Activated T-helper 9 cell treated with anti-CD3 and anti-CD28 coated beads, Interleukin-2, amount 50 U/mL, for 16 hours (primary cell): ENCODE measurements at places on chromosomes 7 and 10.

GRCh38 chr7:40525764-40526163 is 391.0 kb downstream of the SUGCT start:
- no peak for DNase-seq

- no peak for DNase-seq
These were observed 45.8 kb upstream of the GLCCI1 start for GRCh38 chr7:7922684-7923385.

DNA sequence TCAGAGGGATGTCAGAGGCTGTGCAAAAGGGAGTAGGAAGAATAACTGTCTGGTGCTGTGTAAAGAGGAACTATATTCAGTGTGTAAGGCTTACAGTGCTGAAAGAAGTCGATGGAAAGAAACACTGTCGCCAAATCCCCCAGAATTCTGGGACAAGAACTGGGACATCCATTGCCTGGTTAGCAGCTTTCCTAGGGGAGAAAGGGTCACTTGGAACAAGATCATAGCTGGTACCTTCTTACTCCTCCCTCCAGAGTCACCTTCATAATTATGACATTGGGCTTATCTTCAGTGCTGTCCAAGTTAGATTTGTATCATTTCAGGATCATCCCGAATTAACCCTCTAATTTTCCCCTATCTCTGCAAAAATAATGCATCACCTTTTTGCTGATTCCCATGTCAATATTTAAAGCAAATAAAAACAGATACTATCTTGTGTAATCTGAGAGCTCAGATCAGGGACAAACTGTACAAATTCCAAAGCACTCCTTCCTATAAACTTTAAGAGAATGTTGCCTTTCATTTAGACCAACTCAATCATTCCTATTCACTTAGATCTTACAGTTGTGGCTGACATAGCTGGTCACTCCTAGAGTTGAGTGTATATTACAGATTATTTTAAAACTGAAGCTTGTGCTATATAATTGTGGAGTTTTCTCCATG is 96.5 kb downstream of the DNAH11 start:
- DNase-seq: no peak

GRCh38 chr10:42979721-42980467 is 97.0 kb upstream of the RET start:
- no peak for DNase-seq

DNA sequence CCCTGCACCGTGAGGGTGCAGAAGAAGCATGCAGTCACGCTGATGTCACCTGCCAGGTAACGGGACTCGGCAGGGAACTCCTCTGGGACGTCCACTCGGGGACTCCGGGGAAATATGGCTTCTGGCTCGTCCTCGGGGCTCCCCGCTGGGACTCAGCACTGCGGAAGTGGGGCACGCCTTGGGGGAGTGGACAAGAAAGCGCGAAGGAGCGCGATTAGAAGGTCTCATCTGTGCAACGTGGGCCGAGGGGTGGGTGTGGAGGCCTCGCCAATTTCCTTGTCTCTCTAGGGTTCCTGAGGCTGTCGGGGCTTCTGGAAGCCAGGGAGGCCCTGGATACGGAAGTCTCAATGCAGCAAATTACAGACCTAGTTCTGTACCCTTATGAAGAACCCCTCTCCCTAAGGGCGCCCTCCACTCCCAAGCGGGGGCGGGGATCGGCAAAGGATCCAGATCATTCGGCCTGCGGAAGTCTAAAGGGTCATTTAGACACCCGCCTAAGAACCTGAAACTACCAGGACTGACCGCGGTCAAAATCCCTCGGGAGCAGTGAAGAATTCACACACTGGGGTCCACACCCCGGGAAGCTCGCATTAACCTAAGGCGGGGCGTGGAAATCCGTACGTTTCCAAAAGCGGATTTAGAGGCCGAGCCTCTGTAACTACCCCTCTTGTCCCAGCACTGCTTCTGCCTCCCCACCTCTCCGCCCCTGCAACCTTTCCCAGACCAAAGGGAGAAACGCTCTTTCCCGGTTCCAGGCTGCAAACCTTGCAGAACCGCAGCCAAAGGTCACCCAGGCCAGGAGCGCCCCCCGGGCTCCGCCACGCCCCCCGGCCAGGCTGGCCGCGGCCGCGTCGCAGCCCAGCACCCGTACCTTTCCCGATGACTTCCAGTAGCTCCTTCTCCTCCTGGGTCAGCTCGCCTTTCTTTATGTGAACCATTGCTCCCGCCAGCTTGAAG is 640 bp downstream of the ANKMY2 start:
- peak; percentile 41 for DNase-seq

GRCh38 chr10:79923145-79923544 is 25.8 kb downstream of the SFTPD start:
- no peak for DNase-seq

DNA sequence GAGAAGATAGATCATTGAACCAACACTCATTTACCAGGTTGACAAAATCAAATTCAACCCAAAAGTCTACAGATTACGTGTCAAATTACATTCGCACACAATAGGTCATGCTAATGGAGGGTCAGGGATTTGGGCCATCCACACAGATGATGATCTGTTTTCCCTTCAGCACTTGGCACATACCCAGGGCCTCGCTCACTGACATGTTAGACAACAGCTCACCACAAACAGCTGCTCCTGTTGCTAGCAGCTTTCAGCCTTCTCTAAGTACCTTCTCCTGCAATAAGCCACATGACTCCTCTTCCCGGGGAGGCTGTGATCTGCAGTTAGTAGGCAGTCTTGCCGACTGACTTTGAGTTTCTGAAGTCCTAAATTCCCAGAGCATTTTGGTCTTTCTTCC is 18.4 kb downstream of the NKX2-3 start:
- no peak for DNase-seq

GRCh38 chr7:100682228-100682741 is 8.7 kb downstream of the GNB2 start:
- no peak for DNase-seq

DNA sequence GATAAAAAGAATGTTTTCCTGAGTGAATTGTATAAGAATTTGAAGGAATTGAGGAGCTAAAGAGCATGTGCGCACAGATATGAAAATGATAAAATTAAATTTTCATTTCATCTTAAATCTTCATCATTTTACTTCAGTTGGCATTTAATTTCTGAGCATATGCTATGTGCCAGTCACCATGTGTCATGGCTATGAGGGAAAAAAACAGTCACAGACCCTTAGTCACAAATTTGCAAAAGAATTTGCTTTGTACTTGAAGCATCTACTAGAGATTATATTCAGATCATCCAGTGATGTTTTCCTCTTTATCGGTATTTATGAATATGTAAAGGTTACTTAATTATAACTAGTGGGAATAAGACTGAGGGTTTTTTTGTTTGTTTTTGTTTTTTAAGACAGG is 29.8 kb downstream of the VCL start:
- no peak for DNase-seq

DNA sequence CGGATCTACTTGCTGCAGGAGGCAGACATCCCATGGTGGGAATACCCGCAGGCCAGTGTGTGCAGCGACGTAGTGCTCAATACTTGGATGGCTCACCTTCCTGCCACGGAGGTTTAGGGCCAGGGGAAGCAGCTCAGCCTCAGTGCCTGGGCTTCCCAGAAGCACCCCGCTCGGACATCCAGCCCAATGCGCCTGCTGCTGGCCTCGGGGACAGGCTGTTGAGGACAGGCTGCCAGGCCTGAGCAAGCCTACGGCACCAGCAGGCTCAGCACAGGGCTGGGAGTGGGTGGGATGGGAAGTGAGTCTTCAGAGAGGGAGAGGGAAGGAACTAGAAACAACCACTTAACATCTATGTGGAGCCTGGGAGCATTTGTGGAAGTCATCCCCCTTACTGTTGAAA is 441.3 kb upstream of the MGMT start:
- no peak for DNase-seq

GRCh38 chr10:21946946-21947345 is 56.6 kb downstream of the DNAJC1 start:
- DNase-seq: no peak

DNA sequence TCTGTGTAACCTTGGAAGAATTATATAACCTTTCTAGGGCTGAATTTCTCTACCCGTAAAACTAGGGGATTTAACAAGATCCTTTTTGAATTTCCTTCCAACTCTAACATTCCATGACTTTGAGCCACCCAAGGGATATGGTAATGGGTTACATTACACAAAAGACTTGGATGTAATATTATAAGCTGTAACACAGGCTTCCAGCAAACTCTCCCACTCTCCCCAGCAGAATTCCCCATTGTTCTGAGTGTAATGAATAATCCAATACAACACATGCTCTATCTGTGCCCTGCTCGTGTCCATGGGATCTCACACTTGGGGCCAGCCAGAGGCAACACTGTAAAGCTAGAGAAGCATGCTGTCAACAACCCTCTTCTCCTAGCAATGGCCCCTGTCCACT is 790.6 kb upstream of the AUTS2 start:
- no peak for DNase-seq

- no peak for DNase-seq
These were observed 238.6 kb downstream of the CNTNAP2 start for GRCh38 chr7:146355216-146355615.

DNA sequence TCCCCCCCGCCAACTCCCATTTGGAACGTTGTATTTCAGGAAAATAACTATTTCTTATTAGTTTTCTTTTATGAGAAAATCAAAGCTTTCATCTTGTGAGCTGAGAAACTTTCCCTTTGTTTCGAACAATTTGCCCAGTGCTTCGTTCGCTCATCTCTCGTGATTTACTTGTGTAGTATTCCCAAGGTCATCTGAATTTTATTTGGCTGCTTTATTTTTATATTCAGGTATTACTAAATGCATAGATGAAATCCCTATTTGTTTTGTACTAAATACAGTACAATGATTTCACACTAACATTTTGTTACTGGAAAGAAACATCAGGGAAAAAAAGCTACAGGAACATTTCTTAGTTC is 12.0 kb upstream of the EBLN1 start:
- no peak for DNase-seq

DNA sequence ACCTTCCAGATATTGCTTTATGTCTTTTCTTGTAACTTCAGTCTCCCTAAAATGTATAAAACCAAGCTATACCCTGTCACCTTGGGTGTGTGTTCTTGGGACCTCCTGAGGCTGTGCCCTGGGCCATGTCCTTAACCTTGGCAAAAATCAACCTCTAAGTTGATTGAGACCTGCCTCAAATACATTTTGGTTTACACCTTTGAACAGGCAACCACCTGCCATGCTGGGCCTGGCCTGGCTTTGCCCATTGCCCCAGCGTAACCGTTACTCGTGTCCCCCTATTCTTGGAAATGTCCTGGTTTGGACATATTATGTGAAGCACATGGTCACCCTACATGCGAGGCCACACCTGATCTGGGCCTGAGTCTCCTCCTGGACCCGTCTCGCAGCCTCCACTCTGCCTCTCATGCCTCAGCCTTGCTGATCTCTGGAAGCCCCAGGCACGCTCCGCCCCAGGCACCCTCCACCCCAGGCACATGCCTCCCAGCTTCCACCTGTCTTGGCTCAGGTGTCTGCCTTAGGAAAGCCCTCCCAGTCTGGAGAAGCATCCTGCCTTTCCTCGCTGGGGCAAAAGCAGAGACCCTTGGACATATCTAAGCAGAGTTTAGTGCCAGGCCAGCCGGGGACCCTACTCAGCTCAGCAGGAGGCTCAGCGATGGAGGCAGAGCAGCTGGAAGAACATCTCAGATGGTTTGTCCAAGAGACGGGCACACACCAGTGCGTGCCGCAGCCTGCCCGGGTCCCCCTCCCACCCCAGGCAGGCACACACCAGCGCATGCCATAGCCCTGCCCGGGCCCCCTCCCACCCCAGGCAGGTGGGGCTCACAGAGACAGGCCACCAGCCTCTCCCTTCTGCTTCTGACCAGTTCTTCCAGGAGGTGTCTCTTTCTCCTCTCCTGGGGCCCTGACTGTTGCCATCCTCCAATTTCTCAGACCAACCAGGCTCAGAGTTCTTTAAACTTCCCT is 4.0 kb upstream of the VIPR2 start:
- no peak for DNase-seq

- DNase-seq: no peak
These were observed 265.1 kb downstream of the HTR7 start for GRCh38 chr10:90592638-90593302.

DNA sequence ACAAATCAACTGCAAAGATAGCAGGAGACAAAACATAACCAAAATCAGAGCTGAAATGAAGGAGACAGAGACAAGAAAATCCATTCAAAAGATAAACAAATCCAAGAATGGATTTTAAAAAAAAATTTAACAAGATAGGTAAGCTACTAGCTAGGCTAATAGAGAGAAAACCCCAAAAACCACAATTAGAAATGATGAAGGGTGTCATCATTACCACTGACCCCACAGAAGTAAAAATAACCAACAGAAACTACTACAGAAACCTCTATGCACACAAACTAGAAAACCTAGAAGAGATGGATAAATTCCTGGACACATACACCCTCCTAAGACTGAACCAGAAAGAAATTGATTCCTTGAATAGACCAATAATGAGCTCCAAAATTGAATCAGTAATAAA is 117.6 kb downstream of the DNAJC1 start:
- DNase-seq: no peak

DNA sequence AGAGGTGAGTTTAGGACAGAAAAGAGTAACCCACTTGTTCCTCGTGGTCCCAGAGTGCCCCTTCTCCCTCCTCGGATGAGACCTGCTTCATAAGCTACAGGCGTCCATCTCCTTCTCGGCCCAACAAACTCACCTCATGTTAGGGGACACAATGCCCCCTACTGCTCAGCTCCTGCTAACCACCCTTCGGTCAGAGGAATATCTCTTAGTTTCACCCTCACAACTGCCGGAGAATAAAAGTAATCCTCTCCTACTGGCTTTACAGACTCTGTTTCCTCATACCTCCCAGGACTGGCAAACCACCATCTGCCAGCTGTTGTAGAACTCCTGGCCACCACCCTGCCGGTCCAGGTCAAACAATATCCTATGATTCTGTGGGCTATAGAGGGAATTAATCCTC is 3.2 kb downstream of the AKR1B15 start:
- no peak for DNase-seq

- DNase-seq: no peak
These were observed 19.8 kb downstream of the ITGB8 start for GRCh38 chr7:20350518-20350951.

DNA sequence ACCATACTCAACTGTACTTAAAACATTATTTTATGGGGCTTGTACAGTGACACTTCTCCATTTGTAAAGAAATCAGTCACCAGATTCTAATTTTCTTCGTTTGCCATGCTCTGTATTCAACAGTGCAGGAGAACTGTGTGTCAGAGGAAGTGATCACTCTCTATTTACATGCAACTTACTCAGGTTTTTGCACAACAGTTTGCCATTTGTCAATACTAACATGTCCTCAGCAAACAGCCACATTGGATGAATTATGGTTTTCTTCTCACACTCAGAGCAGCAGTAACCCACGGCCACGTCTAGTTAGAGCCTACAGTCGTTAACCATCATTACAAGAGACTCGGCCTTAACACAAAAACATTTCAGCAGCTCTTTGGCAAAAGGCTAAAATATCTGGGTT is 69.2 kb upstream of the SP4 start:
- no peak for DNase-seq
